ENCODE measurements at places on chromosomes 13 and 19. TPM values are rescaled to one million over a fixed set of nuclear protein-coding genes. Genes with fewer than 3 reads are reported as not detected.

Gene ZNF345
- 3.1 TPM for total RNA-seq

GRCh38 chr19:16807549-16808284 is 21.5 kb upstream of the SIN3B start:
- no peak for DNase-seq

Gene SSC5D
- 13.9 TPM for total RNA-seq

- no peak for DNase-seq
Measured at GRCh38 chr19:13066226-13066625, 36.4 kb downstream of the LYL1 start.

GRCh38 chr13:112859128-112859816 is 109.7 kb upstream of the MCF2L start:
- DNase-seq: peak; percentile 83

Gene TLE6
- 0.93 TPM for total RNA-seq

DNA sequence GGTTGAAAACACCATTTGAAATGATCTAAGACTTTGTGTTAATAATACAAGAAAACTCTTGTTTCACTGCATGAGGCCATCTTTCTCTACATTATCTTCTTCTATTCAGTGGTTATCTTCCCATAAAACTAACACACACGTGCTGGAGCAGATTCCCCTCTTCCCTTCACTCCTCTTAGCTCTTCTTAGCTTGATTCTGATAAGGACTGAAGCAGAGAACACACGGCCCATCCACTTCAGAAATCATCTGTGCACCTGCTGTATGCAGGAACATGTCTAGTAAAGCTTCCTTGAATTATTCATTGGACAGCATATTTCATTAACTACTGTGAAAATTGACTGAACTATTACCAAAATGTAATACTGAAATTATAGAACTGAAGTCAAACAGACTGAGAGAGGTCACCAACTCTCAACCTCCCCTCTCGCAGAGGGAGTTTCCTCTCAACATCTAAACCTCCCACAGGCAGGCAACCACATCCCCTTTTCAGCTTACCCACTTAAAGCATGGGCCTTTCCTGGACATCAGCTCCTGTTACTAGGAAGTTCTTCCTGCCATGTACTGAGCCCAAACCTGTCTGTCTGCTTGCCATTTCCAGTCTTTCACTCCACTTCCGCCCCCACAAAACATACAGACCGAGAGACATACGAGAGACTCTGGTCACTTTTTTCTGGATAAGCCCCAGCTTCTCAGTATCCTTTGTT is 113.9 kb downstream of the CRYL1 start:
- no peak for DNase-seq

Gene S1PR5
- 0.13 TPM for total RNA-seq

DNA sequence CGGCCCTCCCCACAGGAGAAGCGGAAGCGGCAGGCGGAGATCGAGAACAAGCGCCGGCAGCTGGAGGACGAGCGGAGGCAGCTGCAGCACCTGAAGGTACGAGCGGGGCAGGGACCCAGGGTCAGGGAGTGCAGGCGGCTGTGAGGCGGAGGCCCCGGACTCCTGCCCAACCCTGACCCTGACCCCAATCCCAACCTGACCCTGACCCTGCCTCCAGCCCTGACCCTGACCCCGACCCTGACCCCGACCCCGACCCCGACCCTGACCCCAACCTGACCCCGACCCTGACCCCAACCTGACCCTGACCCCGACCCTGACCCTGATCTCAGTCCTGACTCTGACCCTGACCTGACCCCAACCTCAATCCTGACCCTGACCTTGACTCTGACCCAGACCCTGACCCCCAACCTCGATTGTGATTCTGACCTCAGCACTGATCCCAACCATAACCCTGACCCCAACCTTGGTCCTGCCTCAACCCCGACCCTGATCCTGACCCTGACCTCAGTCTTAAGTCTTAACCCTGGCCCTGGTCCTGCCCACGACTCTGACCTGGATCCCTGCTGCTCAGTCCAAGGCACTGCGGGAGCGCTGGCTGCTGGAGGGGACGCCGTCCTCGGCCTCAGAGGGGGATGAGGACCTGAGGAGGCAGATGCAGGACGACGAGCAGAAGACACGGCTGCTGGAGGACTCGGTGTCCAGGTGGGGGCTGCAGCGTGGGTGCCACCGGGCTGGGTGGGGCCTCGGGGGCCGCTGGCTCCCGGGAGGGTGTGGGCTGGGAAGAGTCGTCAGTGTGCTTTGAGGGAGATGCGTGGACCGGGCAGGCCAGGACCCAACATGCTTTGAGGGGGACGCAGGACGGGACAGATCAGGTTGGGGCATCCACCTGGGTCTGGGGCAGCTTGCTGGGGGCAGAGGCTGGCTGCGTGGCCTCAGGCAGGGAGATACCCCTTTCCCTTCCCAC is 18.5 kb downstream of the PALM start:
- DNase-seq: no peak

GRCh38 chr13:32857689-32858088 is 158.5 kb upstream of the KL start:
- no peak for DNase-seq

GRCh38 chr13:52868190-52868589 is 19.8 kb upstream of the PCDH8 start:
- no peak for DNase-seq

- no peak for DNase-seq
Measured at GRCh38 chr13:96946709-96947311, 47.5 kb downstream of the OXGR1 start.

GRCh38 chr19:22634450-22634827 is 315 bp downstream of the ZNF492 start:
- DNase-seq: no peak

- no peak for DNase-seq
Measured at GRCh38 chr13:57823704-57824103, 192.2 kb downstream of the PCDH17 start.

Gene PGLYRP1
- total RNA-seq: 1.6 TPM

DNA sequence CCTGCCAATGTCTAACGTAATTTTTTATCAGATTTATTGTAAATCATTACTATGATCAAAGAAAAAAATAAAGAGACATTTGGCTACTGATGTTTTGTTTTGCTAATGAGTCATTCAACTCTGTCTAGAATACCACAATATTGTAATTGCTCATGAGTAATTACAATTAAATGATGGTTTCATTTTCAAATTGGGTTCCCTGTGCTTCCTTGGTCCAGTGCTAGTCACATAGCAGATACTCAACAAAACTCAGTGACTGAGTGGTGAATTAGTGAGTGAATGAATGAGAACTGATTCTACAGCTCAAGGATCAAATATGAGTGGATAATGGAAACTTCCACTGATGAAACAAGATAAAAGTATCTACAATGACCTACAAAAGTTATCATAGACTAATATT is 304.7 kb downstream of the POU4F1 start:
- no peak for DNase-seq

Gene ZNF154
- 4.8 TPM for total RNA-seq

DNA sequence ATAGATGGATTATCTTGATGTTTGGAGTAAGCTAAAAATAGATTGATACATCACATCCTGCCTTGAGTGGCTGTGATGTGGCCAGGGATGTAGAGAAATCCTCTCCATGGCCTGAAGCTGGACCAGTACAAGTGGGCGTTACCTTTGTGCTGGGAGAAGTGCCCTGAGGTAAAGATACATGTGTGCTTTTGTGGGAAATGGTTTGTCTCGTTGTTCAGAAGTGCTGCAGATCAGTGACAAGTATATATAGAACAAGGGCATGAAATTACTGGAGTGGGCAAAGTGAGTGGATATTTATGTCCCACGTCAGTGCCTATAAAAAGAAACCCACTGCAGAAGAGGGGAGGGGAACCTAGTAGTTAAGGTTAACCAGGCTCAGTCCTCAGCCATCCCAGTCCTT is 12.2 kb upstream of the ZNF304 start:
- no peak for DNase-seq

Gene TYROBP
- total RNA-seq: 201 TPM

Gene MCEMP1
- 9.1 TPM for total RNA-seq

- DNase-seq: no peak
Measured at GRCh38 chr19:10158485-10158884, 36.3 kb downstream of the DNMT1 start.

DNA sequence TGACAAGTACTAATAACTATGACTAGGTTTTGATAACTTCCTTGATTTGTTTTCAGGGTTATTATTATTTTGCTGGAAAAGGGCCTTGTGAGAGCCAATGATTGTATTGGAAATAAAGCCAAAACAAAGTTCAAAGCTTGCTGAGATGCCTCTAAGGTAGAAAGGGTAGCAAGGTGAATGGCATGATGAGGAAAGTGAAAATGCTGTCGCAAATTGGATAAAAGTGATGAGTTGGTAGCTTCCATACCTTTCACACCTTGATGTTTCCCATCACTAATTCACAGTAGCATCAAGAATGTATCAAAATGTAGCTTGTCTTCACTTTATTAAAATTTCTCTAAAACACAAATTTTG is 259.4 kb downstream of the FGF14 start:
- DNase-seq: no peak

GRCh38 chr13:94712287-94712811 is at the start of gene SOX21:
TSS of gene SOX21 (minus strand) at chr13:94712545. CDS start at chr13:94712049, 496 bp downstream.
- no peak for DNase-seq

Gene GRK1
- total RNA-seq: not detected

Gene ZNF132
- total RNA-seq: 4.0 TPM

DNA sequence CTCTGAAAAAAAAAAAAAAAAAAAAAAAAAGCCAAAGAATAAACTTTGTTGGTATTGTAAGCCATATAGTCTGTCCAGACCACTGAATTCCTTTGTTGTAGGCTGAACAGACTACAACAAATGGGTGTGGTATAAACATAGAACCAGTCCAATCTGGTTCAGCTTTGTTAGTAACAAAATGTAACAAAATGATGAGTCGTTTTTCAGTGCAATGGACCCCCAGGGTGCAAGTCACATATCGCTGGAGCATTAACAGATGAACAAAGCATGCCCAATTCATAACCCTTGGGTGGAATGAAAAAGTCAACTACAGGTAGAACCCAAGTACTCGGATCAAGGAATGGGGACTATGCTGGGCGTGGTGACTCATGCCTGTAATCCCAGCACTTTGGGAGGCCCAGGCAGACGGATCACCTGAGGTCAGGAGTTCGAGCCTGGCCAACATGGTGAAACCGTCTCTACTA is 13.6 kb upstream of the FCHO1 start:
- DNase-seq: no peak

- no peak for DNase-seq
Measured at GRCh38 chr13:95455782-95456181, 96.7 kb upstream of the CLDN10 start.

Gene OR7A5
- not detected for total RNA-seq

GRCh38 chr13:92682832-92683517 is 543.6 kb upstream of the GPC6 start:
- no peak for DNase-seq

Gene BCL2L12
- total RNA-seq: 10.7 TPM

DNA sequence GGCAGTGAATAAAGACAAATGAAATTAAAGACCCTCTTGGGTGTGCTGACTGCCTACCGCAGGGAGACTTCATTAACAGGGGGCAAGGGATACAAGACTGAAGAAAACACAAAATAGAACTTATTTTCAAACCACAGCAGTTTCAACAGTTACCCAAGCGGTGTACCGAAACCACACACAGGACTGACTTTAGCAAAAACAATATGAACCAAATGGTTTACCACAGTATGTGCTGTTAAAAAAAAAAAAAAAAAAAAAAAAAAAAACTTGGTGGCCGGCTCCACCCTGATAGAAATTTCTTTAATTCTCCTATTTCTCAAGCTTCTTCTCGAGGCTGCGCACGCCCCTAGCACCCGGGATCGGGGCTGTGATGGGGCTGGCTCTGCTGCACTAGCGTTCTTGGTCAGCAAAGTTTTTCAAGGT is 42.6 kb downstream of the KLF2 start:
- DNase-seq: no peak

DNA sequence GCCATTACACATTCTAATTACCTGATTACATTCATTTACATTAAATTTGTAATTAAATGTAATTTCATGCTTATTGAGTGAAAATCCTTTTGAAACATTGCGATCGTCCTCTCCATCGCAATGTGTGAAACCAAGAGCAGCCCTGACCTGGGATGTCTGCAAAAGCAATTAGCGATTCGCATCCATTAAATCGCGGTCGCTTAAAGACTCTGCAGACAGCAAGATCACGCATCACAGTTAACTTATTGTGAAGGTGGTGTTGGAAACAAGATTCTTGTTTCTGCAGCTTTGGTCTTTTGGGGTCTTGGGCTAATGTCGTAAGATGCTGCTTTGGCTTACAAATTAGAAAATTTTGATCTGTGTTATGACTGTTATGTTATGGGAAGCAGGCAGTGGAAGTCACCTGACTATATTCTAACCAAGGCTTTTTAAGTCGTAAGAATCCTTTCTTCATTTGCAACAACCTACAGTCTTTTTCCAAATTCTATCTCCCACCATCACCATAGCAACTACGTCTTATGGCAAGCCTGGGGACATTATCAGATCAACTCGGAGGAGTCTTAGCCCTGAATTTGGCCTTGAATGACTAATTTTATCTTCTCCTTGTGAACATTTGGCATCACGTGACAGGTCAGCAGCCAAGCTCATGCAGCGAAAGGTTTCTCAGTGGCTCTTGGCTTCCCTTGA is 142.8 kb upstream of the SOX1 start:
- peak; percentile 16 for DNase-seq

Gene CACNA1A
- 0.84 TPM for total RNA-seq

DNA sequence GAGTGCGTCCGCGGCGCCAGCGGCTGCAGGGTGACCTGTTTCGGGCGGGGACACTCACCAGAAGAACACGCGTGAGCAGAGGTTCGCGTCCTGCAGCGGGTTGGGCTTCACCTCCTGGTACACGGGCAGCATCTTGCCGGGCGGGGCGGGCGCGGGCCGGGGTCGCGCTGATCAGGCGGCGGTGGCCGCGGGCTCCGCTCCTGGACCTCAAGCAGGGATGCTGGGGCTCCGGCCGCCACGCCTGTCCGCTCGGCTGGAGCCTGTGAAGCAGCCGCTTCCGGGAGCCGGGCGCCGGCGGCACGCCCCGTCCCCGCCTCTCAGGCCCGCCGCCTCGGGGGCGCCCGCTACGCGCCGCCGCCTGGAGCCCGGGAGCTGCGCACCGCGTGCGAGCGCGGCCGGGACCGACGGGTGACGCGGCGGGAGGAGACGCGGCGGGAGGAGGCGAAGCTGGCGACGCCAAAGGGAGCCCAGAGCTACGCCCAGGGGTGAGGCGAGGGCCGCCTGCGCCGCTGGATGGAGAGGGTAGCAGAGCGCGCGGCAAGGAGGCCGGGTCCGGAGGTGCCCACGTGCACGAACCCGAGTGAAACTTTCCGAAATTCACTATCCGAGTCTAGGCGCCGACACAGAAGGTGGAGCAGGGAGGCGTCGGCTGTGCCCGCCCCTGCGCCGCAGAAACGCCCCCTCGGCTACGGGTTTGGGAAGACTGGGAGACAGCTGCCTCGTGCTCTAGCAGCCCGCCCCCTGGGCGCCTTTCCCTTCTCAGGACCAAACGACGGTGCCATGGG is at the start of gene ABCC4:
Gene ABCC4 (minus strand): TSS at position 269 of the 785 bp plus-strand sequence. CDS start 137 bp downstream, at position 132.
- peak; percentile 92 for DNase-seq

Gene ZNF30
- 2.2 TPM for total RNA-seq

Gene SYNE4
- total RNA-seq: not detected
